ENCODE measurements at places on chromosomes 1 and 21.

DNA sequence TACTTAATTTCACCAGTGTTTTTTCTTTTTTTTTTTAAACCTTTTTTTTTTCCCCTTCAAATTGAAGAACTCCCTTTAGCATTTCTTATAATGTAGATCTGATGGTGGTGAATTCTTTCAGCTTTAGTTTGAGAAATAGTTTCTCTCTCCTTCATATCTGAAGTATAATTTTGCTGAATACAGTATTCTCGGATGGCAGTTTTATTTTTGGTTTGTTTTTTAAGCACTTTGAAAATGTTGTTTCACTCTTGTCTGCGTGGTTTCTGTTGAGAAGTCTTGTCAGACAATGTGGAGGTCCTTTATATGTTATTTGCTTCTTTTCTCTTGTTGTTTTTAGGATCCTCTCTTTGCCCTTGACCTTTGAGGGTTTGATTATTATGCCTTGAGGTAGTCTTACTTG is 135.1 kb downstream of the RPS6KC1 start:
- DNase-seq, result no peak

GRCh38 chr1:155729031-155729898 is 40.4 kb downstream of the DAP3 start:
- DNase-seq, result peak; percentile 41

DNA sequence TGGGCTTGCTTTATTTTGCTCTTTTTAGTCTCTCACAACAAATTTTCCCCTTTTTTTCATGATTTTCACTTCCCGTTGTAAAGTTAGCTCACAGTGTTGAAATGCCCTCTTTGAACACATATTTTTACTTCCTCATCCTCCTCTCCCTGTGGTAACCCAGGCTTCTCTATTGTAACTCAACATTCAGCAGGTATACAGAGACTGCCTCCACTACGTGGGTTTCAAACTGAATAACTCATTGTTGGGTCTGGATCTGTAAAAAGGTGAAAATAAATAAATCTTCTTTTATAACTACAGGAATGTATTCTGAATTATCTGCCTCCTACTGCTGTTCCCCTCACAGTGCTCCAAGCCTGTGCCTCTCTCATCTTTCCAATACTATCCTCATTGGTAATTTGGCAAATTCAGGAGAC is 166.4 kb downstream of the RUNX1 start:
- no peak for DNase-seq

- DNase-seq, result no peak
Observed at GRCh38 chr1:116127123-116127847, 16.1 kb downstream of the MAB21L3 start.

- no peak for DNase-seq
Observed at GRCh38 chr1:231165371-231165770, 3.5 kb downstream of the TRIM67 start.

DNA sequence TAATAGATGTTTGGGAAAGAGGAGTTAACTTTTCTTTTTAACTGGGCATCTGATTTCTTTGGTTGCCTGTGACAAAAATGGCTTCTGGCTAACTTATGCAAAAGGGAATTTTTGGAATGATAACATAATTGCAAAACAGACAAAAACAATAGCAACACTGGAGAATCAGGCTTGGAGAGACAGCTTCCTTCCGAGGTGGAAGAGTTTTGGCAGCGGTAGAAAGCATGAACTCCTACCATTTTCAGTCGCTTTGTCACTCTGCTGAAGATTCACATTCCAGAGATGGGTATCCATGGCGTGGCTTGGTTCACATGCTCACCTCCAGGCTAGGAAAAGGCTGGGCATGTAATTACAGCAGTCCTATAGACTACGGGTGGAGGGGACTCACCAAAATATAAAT is 17.2 kb upstream of the FGGY start:
- no peak for DNase-seq

- DNase-seq, result no peak
Observed at GRCh38 chr1:218568962-218569550, 223.9 kb downstream of the TGFB2 start.

- DNase-seq, result no peak
Observed at GRCh38 chr1:158978730-158979129, 31.0 kb upstream of the IFI16 start.

DNA sequence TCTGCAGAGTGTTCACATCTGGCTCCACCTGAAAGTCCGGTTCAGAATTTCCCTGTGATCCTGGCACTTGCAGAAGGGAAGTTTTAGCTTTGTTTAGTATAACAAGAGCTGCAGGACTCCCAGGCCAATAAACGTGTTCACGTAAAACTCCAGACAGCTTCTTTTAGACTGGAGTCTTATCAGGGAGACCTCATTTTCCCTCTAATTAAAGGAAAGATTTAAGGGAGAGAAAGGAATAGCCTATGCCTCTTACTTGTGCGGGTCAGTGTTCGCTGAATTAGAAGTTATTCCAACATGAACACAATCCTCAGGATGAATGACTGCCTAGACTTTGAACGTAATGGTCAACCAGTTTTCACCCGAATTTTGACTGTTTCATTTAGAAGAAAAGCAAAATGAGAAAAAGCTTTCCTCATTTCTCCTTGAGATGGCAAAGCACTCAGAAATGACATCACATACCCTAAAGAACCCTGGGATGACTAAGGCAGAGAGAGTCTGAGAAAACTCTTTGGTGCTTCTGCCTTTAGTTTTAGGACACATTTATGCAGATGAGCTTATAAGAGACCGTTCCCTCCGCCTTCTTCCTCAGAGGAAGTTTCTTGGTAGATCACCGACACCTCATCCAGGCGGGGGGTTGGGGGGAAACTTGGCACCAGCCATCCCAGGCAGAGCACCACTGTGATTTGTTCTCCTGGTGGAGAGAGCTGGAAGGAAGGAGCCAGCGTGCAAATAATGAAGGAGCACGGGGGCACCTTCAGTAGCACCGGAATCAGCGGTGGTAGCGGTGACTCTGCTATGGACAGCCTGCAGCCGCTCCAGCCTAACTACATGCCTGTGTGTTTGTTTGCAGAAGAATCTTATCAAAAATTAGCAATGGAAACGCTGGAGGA is 202.1 kb upstream of the SGIP1 start:
- no peak for DNase-seq

DNA sequence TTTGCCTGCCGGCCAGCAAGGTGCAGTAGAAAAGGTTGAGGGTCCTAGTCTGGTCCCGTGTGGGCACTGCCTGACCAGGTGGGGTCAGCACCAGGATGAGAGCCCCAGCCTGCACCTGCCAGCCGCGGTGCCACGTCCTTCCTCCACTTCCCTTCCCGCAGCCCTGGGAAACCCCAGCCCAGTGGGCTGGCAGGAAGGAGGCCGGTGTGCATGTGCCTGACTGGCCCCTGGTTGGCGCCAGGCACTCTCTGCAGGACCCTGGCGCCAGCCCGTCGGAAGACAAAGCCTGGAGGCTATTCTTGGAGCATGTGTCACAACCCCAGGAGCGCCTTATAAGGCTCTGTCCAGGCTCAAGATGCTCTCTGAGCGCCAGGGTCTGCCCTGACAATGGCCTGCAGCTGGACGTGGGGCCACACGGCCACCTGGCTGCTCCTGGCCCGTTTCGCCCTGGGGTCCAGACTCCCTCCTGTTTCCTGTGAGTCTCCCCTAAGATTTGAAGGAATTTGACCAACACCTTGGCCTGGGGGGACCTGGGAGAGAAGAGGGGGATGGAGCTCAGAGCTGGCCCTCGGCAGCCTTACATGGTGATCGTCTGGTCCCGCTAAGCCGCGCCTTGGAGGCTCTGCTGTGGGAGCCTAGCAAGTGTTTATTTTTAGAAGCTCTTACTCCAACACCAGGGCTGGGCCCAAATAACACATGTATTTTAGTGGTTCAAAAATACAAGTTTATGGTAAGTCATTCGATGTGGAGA is 31.9 kb upstream of the POFUT2 start:
- no peak for DNase-seq

DNA sequence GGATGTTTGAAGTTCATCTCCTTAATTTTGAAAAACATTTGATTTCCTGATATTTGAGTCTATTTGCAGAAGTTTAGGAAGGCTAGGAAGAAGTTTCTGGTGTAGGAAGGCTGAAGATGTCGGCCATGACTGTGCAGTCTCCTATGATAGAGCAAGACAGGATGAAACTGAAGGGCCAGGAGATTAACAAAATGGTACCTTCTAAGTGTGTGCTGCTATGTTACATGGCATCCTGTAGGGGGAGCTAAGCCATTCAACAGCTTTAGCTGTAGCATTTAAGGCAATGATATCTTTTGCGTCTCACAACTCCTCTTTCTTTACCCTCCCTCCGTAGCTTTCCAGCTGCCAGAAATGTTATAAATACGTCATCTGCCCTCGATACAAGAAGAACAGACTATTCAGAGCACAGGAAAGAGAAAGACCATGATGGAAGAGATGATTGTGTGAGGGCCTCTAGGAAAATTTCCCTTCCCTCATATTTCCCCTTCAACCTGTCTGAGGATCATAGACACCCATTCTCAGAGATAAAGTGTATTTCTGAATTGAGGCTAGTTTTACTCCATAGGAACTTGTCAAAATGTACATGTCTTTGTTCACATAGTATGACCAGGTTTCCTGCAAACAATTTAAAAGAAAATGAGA is 61.1 kb downstream of the XCL1 start:
- DNase-seq, result peak; percentile 11

DNA sequence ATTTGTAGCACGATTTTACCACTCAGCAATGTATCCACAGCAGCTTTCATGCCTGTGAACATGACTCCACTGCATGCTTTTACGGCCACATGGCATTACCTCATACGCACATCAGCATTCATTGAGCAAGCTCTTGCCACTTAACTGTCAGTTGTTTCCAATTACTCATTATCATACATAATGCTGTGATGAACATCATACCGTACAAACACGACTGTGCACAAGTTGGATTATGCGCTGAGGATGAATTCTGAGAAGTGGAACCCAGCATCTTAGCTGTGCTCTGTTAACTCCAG is 9.6 kb downstream of the UMODL1 start:
- DNase-seq, result no peak

GRCh38 chr1:63630238-63630637 is 37.0 kb downstream of the PGM1 start:
- DNase-seq, result no peak

DNA sequence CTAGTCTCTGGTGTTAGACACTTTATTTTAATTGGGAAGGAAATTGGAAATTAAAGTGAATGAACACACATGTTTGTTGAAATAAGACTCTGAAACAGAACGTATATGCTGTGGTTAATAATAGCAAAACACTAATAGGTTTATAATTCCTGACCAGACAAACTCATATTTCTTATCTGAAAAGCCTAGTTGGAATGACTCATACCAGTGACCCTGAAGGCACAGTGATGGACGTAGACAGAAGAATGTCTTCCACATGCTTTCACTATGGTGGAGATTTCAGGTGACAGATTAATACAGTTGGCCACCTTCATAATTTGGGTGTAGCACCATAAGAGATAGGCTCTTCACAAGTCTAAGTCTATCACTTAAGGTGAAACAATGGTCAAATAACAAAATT is 83.0 kb upstream of the COL11A1 start:
- no peak for DNase-seq

DNA sequence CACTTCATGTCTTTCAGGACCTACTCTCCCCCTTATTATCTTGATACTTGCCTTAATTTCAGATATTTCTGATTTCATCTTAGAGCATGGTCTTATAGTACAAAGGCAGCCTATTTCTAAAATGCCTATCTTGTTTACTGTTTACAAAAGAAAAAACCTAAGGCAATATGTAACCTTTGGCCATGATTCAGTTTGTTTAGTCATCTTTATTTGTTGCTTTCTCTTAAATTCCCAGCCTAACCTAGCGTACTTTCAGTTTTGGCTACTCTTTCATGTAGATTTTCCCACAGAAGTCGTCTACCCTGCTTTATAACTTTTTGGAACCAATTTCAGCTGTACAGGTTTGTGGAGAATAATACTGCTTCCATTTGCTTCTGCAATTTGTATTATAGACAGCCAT is 81.8 kb downstream of the KIF1B start:
- DNase-seq, result no peak

- no peak for DNase-seq
Observed at GRCh38 chr1:180757657-180758056, 125.8 kb downstream of the XPR1 start.

DNA sequence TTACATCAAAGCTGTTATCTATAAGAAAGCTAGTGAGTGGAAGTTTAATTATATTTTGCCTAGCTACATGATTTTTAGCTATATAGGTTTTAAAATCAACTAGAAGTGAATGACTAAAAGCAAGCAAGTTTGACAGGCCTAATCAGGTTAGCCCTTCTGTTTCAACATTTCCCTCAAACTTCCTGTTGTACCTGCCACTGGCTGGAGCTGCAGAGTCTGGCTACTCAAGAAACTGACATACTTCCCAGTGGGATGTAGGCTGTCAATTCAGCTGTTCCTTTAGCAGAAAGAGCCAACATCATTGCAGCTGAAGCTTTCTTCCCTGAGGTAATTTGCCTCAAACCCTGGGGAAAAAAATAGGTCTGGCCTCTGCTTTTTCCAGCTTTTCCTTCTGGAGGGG is 87.1 kb upstream of the TNR start:
- no peak for DNase-seq

- no peak for DNase-seq
Observed at GRCh38 chr1:203069030-203069747, 16.6 kb downstream of the MYOG start.

GRCh38 chr1:23392125-23392855 is 22.7 kb upstream of the ZNF436 start:
- no peak for DNase-seq

- no peak for DNase-seq
Observed at GRCh38 chr1:234906654-234907053, 222.0 kb downstream of the TOMM20 start.

GRCh38 chr21:33650929-33651509 is 8.7 kb downstream of the ITSN1 start:
- no peak for DNase-seq

DNA sequence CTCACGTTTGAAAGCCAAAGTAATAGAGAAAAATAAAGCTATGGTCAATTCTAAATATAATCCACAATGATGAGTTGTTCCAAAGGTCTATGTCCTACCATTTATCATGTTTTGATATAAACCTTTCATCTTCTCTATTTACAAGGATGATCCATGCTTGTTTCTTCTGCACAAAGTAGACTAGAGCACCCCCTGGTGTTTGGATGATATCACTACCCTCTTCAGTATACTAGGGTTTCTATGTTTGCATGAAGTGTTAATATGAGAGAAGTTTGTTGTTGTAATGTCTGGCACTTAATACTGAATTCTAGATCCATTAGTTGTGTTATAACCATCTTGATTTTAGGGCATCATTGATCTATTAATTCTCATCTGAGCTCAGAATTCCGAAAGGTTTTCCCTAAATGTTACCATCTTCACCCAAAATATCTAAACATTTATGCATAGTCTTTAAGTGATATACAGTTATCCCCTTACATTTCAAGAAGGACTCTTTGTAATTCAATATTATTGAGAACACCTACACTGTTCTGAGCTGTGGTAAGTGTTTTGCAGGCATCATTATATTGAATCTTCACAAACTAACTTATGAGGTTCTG is 21.1 kb downstream of the CLDN8 start:
- DNase-seq, result peak; percentile 65

- no peak for DNase-seq
Observed at GRCh38 chr1:29177022-29177705, 4.5 kb downstream of the SRSF4 start.

All from NCI-H446 treated with DMSO at 0.1 percent for 48 hours (cell line).